ENCODE measurements at places on chromosomes 13 and 19.
A peak's percentile ranks its signal among the peaks of the same experiment; 100 is the strongest.

DNA sequence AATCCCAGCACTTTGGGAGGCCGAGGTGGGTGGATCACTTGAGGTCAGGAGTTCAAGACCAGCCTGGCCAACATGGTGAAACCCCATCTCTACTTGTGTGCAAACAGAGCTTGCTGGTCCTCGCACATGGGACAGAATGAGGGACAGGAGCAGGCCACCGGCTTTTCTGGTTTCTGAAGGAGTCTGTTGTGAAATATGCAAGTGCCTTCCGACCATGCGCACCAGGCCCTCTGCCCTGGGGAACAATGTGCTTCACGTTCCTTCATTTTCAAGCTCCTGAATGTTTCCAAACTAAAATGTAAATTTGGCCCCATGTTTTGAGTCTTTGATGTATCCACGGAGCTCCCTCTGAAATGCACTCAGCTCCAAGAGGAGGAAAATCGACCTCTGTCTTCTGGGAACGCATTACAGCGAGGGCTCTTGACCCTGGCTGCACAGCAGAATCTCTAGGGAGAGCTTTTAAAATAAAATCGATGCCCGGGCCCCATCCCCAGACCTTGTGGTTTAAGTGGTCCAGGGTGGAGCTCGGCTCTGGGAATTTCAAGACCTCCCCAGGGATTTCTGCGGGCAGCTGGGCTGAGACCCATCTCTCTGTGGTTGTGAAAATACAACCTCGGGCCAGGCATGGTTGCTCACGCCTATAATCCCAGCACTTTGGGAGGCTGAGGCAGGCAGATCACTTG lies 9.3 kb upstream of the ACP4 start:
- no peak for DNase-seq

- peak; percentile 88 for DNase-seq
These were observed 34.2 kb downstream of the MBNL2 start for GRCh38 chr13:97256343-97256783.

DNA sequence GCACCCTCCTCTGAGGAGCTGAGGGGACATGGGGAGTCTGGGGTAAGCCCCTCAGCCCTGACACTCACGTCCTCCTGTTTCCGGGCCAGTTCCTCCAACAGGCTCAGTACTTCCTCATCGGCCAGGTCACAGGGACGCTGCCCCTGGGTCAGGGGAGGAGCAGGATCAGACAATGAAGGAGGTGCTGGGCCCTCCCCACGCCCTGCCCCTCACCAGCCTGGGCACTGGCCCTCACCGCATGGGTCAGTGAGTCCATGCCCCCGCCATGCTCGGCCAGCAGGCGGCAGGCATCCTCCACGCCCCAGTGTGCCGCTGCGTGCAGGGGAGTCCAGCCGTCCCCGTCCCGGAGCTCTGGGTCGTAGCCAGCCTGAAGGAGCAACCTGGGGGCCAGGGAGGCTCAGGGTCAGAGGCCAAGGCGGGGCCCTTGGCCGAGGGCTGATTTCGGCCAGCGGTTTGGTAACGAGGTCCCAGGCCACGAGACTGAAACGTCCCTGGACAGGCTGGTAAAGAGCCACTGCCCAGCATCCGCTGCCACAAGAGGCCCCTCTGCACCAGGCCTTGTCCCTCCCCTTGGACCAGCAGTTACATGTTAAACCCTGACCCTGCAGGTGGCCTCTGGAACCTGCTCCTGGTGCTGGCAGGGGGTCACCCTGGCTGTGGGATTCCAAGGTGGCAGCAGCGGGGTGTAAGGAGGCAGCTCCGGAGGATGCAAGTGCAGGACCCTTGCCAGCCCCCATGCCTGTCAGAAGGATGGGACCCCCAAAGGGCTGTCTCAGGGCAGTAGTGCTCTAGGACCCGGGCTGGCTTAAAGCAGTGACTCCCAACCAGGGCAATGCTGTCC lies 18.5 kb downstream of the PPP1R12C start:
- no peak for DNase-seq

GRCh38 chr19:17091758-17092333 lies 16.3 kb downstream of the MYO9B start:
- no peak for DNase-seq

- DNase-seq: no peak
These were observed 5.1 kb downstream of the POU4F1 start for GRCh38 chr13:78598116-78598781.

GRCh38 chr19:34131100-34131499 lies 41.2 kb upstream of the LSM14A start:
- peak; percentile 3 for DNase-seq

DNA sequence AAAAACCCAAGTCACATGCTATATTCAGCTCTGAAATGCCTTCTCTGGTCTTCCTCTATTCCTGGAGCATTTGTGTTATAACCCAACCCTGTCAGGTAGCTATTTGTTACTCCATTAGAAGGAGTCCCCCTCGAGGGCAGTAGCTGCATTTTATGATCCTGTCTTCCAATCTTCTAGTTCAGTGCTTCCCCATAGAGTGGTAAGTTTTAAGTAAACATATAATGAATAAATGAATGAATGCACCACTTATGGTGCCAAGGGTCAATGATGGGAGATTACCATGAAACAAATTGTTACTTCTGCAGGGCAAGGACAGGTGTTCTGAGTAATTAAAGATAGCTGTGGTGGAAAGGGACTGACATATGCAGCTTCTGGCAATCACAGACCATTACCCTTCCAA lies 4.0 kb downstream of the RASL11A start:
- DNase-seq: no peak

- no peak for DNase-seq
These were observed 141.5 kb downstream of the STK24 start for GRCh38 chr13:98435376-98435775.

DNA sequence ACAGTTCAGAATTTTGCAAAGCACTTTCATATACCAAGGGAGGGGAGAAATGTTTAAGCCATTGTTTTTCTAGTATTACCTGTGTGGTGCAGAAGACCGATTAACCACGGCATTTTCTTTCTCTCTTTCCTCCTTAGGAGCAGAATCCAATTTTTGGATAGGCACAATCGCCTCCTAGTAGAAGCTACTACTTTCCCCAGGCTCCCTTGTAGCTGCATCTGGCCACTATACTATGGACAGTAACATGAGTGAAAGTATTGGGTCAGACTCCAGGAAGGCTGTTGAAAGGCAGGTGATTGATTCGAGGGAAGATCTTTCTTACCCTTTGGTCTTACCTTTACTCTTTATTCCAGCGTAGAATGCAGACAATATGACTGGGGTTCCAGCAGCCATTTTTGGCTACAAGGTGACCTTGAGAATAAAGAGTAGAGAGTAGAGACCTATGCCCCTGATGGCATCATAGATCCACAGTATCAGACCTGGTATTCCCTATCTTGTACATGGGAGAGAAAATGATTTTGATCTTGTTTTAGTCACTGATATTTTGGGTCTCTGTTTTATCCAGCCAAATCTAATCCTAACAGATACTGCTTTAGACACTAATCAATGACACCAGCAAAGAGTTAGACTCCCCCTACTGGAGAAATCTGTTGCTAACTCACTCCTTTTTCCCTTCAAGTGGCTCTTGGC lies 77.0 kb downstream of the LRRC63 start:
- DNase-seq: peak; percentile 72

All from adipocyte (in vitro differentiated cells).